ENCODE measurements at places on chromosomes 13 and 19.

DNA sequence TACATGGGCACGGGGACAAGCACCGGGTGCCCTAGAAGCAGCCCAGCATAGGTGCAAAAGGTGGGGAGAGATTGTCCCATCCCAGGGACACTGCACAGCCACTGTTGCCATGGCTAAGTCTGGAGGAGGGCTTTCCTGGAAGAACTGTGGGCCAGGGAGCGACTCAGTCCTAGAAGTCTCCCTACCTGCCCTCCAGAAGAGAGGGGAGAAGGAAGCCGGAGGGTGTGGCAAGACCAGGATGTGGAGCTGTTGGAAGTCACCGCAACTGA is 2.3 kb upstream of the FBN3 start:
- no peak for DNase-seq

GRCh38 chr13:39528661-39528980 is 74.4 kb downstream of the LHFPL6 start:
- DNase-seq = no peak

- no peak for DNase-seq
Observed at GRCh38 chr13:103078158-103078557, 11.9 kb upstream of the SLC10A2 start.

DNA sequence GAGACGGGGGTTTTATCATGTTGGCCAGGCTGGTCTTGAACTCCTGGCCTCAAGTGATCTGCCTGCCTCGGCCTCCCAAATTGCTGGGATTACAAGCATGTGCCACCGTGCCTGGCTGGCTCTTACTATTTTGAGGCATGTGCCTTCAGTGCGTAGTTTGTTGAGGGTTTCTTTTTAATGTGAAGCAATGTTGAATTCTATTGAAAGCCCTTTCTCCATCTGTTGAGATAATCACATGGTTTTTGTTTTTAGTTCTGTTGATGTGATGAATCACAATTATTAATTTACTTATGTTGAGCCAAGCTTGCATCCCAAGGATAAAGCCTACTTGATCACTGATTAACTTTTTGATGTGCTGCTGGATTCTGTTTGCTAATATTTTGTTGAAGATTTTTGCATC is 290.9 kb downstream of the KCNRG start:
- DNase-seq = no peak

DNA sequence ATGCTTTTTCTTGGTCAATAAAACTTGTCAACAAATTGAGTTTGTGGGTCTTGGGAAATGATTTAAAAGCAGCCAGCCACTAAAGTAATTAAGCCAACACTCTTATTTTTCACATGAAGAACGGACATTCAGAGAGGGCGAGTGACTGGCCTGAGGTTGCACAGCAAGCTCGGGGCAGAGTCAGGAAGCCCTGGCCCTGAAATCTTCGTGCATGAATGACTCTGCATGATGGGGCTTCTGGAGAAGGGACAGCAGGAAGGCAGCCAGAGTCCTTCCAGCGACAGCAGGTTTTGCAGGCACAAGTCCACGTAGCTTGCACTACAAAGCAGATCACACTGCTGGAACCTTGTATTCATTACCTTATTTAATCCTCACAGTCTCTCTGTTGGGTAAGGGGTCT is 232.5 kb downstream of the ZNF536 start:
- DNase-seq = no peak

GRCh38 chr13:28533125-28533436 is 38.2 kb upstream of the FLT1 start:
- no peak for DNase-seq

All from NCI-H2081 treated with DMSO at 0.1 percent for 48 hours (cell line).